ENCODE measurements at places on chromosomes 13 and 19.

- DNase-seq = no peak
Observed at GRCh38 chr13:41962994-41963393, 2.1 kb upstream of the VWA8 start.

DNA sequence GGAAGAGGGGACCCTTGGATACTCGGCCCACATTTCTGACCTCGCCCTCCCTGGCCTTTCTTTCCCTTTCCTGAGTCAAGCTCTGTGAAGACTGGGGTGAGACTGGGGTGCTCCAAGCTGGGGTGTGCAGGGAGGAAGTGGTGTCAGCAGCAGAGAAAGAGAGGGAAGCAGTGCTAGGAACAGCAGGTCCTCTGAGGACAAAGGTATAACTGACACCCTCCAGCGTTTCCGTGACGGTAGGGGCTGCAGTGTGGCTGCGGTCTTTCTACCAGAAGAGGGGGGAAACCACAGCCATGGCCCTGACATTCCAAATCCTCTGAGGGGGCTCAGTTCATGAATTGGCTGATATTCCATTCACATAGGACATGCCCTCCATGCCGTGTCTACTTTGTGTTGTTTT, 1.1 kb downstream of the KIR3DL2 start:
- DNase-seq = no peak

GRCh38 chr19:5177745-5178450, 162.7 kb downstream of the PTPRS start:
- DNase-seq = no peak

- no peak for DNase-seq
Observed at GRCh38 chr13:76890021-76890420, 3.8 kb upstream of the KCTD12 start.

- DNase-seq = peak; percentile 9
Observed at GRCh38 chr19:40358773-40359172, 10.3 kb downstream of the PLD3 start.

DNA sequence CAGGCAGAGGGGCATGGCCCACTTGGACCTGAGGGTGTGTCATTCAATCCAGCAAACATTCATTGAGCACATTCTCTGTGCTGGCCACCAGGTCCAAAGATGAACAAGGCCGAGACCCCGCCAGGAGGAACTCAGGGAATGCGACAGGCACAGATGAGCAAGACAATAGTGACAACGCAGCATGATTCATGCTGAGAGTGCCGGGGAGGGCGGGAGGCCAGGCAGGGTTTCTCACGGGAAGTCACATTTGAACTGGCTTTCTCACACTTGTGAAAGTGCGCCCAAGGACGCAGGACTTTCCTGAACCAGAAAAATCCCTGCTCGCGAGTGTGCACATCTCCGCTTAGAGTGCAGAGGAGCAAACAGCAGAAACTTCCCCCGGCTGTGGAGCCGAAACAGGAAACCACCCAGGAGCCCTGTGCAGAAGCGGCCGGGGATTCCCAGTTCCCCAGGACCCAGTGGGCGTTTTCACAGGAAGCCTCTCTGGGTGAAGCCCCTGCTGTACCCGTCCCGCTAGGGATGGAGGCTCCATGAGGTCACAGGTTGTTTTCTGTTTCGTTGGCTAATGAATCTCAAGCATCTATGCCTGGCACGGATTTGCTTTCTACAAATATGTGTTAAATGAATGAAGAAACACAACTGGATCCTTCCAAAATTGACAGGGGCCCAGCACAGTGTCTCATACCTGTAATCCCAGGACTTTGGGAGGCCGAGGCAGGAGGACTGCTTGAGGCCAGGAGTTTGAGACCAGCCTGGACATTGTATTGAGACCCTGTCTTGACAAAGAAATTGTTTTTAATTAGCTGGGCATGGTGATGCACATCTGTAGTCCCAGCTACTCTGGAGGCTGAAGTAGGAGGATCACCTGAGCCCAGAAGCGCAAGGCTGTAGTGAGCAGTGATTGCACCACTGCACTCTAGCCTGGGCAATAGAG, 68.4 kb upstream of the TM9SF2 start:
- peak; percentile 93 for DNase-seq

GRCh38 chr19:46723023-46723461, 6.1 kb upstream of the PRKD2 start:
- DNase-seq = no peak

DNA sequence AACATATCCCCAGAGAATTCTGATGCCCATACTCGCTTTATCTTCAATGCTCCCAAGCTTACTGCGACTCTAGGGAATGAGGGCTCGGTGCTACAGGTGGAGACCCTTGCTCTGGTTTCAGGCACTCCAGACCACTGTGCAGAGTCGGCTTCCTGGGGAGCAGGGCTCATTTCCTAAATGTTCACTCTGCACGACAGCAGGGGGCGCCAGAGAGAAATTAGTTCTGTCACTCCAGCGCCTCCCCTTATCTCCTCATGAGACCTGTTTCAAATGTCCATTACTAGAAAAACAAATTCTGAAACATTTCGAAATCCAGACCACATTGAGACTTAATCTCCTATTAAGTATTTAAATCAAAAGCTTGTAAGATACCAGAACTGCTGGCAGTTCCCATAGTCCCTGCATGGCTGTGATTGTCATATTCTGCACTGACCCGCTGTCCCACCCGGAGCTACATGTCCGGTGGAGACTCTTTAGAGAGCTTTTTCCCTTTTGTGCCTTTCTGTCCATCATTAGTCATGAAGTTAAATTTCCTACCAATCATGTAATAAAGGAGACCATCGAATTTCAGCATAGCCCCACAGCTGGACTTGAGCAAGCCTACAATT, 22.4 kb downstream of the EPSTI1 start:
- DNase-seq = peak; percentile 80
